ENCODE measurements at places on chromosomes 3 and 15.

GRCh38 chr3:194620196-194620595 lies 13.0 kb downstream of the TMEM44 start:
- DNase-seq: no peak

- no peak for DNase-seq
Measured at GRCh38 chr3:66322436-66322835, 101.6 kb downstream of the SLC25A26 start.

DNA sequence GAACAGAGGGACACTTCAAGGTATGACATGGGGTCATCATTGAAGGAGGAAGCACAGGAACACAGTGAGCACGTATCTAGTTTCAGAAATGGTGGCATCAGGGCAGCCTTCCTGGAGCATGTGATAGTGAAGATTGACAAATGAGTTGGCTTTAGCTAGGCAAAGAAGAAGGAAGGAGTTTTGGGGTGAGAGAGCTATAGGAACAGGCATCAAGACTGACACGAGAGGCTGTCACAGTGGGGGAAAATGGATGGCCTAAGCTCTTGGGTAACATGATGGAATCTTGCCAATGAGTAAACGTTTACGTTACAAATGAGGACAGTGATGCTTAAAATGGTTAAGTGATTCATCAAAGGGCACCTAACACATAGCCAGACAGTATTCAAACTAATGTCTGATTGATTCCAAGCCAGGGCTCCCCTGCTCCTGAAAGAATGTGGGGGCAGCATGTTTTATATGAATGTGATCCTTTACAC lies 23.1 kb upstream of the GPR171 start:
- DNase-seq: no peak

- no peak for DNase-seq
Measured at GRCh38 chr3:44596621-44597020, 11.9 kb downstream of the ZNF660 start.

- DNase-seq: no peak
Measured at GRCh38 chr15:31050953-31051352, 50.6 kb downstream of the TRPM1 start.

- no peak for DNase-seq
Measured at GRCh38 chr15:85280203-85280602, 100.2 kb upstream of the AKAP13 start.

- DNase-seq: no peak
Measured at GRCh38 chr3:79994397-79994796, 226.6 kb upstream of the ROBO1 start.

GRCh38 chr15:42921342-42921731 lies 759 bp upstream of the TTBK2 start:
- peak; percentile 30 for DNase-seq

DNA sequence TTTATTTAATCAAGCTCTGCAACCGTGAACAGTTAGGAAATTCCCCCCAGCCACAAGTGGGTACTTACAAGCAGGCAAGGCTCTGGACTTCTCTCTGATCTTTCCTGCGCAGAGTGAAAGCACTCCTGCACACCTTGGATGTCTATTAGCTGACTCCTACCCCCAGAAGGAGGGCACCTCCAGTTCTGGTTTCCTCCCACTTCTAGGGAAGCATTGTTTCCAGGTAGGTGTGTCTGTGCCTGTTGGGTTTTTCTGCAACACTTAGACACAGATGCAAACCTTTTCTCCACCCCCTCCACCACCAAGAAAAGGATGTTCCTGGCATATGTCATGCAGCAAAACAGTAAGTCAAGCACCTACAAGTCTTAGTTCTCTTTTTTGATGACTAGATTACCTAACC lies at the start of gene ZBED2:
Gene ZBED2, minus strand, starts transcription at position 115 of the 400 bp plus-strand sequence. CDS start 1,145 bp downstream, outside the sequence.
- no peak for DNase-seq
